Activated T-helper 1 cell treated with anti-CD3 and anti-CD28 coated beads, Interleukin-2, amount 50 U/mL, for 16 hours (primary cell): ENCODE measurements at places on chromosomes 2 and 18.

GRCh38 chr2:125756431-125756830 lies 899.5 kb upstream of the GYPC start:
- no peak for DNase-seq

GRCh38 chr2:60934165-60934722 lies 52.9 kb downstream of the REL start:
- no peak for DNase-seq

DNA sequence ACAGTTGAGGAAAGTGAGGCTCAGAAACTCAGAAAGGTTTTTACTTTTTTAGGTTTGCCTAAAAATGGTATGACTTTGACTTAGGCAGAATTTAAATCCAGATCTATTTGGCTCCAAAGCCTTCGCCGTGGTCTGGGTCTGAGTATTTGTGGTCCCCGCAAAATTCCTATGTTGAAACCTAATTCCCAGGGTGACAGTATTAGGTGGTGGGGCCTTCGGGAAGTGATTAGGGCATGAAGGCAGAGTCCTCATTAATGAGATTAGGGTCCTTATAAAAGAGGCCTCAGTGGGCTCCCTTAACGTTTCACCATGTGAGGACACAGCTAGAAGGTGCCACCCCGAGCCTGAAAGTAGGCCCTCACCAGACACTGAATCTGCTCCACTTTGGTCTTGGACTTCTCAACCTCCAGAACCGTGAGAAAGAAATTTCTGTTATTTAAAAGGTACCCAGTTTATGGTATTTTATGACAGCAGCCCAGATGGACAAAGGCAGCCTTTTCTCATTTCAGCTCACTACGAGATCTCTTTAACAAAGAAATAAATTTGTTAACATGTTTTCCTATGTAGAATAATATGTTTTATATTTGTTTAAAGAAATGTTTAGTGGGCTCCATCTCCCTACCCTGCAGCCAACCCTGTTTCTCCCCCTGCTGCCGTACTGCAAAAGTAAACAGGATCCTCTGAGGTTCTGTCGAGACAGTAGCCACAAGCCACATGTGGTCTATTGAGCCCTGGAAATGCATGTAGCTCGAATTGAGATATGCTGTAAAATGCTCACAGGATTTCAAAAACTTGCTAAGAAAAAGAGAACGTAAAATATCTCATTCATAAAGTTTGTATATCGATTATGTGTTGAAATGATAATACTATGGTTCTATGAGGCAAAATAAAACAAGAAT lies 80.6 kb downstream of the MOGAT1 start:
- no peak for DNase-seq

DNA sequence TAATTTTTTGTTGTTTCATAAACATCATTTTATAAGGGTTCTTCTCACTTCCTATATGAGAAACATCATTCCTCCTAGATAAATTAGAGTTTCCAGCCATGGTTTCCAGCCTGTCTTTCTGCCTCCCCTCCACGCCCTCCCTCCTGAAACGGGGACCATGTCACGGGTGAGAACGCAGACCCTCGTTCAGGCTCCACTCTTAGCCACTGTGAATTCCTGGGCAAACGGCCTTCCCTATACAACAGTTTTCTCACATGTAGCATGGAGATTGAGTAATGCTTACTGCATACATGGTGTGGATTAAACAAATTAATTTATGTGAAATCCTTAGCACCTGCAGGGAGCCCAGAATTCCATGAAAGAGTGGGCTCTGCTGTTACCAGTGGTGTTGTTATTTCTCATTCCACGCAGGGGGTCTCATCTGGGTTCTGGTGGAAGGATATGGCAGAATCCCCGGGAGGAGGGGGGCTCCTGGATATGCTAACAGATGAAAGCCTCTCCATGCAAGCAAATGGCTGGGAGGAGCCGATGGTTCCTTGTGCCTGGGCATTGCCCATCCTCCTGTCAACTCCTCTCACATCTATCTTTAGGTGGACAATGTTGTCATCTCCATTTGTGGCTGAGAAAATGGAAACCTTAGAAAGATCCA lies 54.0 kb upstream of the TWIST2 start:
- no peak for DNase-seq

- no peak for DNase-seq
These were observed 2.0 kb downstream of the SDC1 start for GRCh38 chr2:20222769-20223406.

DNA sequence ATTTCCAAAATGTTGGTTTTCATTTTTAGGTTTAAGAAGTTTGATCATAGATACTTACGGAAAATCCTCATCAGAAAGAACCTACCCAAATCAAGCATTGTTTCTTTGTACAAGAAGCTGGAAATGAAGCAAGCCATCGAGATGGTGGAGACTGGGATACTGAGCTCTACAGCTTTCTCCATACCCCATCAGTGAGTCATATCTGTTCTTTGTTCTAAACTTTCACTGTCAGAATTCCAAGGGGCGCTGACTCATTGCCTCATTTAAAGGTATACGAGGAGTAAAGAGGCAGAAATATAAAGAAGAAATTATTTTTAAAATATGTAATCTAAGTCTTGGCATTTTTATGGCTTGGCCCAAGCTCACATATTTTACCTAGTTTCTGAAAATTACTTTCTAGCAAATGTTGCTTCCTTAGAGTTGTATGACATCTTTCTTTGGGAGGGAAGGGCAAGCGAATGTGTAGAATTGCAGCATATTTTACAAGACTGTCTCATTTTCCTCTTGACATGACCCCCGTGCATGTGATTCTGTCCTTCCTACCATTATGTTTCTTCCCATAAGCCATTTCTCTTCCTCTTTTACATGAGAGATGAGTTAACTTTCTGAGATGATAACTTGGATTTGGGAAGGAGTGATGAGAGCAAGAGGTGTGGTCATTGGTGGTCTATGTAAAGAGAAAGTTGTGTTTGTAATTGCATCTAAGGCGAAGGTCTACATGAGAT lies 41.2 kb downstream of the SLC9A4 start:
- DNase-seq, result no peak

DNA sequence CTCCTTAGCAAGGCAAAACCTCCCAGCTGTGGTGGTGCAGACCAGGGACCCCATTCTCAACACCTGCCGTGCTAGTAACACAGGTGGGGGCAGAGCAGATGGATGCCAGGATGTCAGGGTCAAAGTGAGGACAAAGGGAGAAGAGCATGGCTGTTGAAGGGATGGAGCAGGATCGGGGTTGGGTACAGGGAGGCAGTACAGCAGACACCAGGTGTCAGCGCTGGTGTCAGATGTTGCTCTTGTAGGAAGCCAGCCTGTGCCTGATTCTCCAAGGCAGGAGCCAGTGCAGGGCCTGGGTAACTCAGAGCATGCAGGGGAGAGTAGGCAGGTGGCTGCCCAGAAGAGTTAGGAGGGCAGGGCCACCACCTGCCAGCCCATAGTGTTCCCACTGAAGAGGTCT lies 222.1 kb upstream of the SPRED2 start:
- no peak for DNase-seq

- no peak for DNase-seq
These were observed 60.9 kb upstream of the MMADHC start for GRCh38 chr2:149648282-149649030.

GRCh38 chr2:233503947-233504637 lies 62.5 kb downstream of the USP40 start:
- no peak for DNase-seq

- DNase-seq, result no peak
These were observed 188.1 kb downstream of the FMNL2 start for GRCh38 chr2:152523091-152523490.

GRCh38 chr2:152222975-152223637 lies 47.5 kb upstream of the STAM2 start:
- no peak for DNase-seq

DNA sequence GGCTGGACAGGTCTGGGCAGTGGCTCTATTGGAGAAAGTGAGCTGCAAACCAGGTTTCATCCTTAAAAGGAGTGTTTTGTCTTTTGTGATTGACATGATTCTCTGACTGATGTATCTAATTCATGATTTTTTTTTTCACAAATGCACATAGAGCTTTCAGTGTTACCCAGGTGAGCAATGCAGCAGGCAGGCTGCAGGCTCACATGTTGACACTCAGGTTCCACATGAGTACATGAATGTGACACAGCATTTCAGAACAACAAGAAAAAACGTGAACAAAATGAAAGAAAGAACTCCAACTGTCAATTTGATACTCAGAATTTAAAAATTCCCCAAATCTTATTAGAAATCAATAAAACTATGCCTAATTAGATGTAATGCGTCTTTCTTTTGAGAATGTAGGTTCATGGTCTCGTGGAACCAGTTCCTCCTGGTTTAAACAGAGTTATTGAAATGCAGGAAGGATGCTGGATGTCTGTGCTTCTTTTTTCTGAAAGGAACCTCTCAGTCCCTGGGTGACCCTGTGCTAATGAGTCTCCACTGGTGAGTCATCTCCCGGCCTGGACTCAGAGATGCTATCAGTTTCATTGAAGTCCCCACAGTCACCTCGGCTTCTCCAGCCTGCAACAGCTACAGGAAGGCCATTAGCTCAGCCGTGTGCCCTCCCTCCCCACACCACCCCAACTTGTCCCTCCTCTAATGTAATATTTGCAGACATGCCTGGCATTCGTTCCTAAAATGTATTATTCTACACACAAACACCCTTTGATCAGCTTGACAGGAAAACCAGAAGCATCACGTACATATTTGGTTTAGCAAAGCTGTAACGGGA lies 430.4 kb downstream of the LPIN1 start:
- DNase-seq, result no peak

DNA sequence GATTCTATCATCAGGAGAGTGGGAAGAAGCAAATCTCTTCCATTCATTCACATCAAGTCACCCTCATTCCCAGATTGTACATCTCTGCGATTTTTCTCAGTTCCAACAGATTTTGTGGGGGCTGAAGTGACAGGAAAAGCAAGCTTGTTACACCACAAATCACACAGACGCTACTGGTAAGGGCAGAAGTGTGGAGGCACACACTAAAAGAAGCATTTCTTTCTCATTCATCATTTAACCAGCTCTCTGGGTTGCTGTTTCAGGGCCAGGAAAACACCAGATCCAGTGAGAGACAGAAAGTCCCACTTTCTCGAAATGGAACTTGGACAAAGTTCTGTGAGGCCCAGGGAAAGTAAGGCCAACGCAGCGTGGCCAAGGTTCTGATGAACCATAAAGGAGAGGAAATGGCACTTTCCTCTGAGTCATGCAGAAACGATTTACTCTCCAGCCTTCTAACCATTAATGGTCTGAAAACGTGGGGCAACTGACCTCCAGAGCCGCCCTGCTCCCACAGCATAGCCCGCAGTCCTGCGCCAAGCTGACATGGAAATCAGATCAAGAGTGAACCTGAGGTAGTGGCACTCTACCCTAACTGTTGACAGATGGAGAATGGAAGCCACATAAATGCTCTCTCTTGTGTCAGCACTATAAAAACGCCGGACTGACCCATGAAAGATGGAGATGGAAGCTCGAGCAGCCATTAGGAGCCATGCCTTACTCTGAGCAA lies 191.0 kb downstream of the C1D start:
- DNase-seq, result no peak
